Spleen (tissue), 13 donors: ENCODE measurements at places on chromosomes 1 and 21. TPM values are rescaled to one million over a fixed set of nuclear protein-coding genes. Genes with fewer than 3 reads are reported as not detected.

GRCh38 chr1:30108186-30108585 is 615.2 kb downstream of the MATN1 start:
- H3K4me3 ChIP-seq, result no peak overlapping the region
- H3K4me1 ChIP-seq, result no peaks in the 10 kb centered on the region
- H3K27me3 ChIP-seq, result peaks cover 27% of the 10 kb centered on the region
- no peak overlapping the region for H3K27ac ChIP-seq
- no peak for DNase-seq

GRCh38 chr1:58584082-58584895 is 7.2 kb upstream of the TACSTD2 start:
- H3K4me3 ChIP-seq, result no peak overlapping the region
- DNase-seq, result no peak
- peak overlapping the region; percentile 52 for H3K27ac ChIP-seq
- no peaks in the 10 kb centered on the region for H3K36me3 ChIP-seq
- H3K4me1 ChIP-seq, result peaks cover 21% of the 10 kb centered on the region

CCDC181 gene
- polyA plus RNA-seq, result not detected

DNA sequence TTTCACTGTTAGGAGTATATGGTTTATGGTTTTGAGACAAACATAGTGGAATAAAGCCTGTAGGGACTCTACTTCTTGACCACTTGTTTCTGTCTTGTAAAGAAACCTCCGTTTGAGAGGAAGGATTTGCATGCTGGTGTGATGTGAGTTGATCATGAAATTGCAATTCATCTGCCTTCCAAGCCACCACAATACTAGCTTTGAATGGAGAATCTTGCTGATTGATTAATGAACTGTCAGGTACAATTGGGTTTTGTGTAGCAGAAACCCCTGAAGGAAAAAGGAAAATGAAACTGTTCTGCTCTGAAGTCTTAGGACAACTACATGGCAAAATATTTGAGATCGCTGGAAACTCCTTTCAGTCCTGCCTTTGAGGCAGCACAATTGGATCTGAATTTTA is 90.7 kb downstream of the VPS13D start:
- H3K27me3 ChIP-seq, result no peaks in the 10 kb centered on the region
- H3K27ac ChIP-seq, result no peak overlapping the region

- no peak overlapping the region for H3K4me3 ChIP-seq
- H3K36me3 ChIP-seq, result no peaks in the 10 kb centered on the region
- no peak overlapping the region for H3K27ac ChIP-seq
- H3K4me1 ChIP-seq, result peaks cover 8% of the 10 kb centered on the region
- no peak for DNase-seq
- H3K27me3 ChIP-seq, result no peaks in the 10 kb centered on the region
Measured at GRCh38 chr1:20076710-20077461, 6.9 kb downstream of the PLA2G5 start.

GRCh38 chr1:73044241-73045036 is 762.1 kb upstream of the NEGR1 start:
- H3K27ac ChIP-seq, result no peak overlapping the region
- no peaks in the 10 kb centered on the region for H3K27me3 ChIP-seq
- H3K36me3 ChIP-seq, result no peaks in the 10 kb centered on the region
- H3K4me1 ChIP-seq, result no peaks in the 10 kb centered on the region
- H3K4me3 ChIP-seq, result no peak overlapping the region

DNA sequence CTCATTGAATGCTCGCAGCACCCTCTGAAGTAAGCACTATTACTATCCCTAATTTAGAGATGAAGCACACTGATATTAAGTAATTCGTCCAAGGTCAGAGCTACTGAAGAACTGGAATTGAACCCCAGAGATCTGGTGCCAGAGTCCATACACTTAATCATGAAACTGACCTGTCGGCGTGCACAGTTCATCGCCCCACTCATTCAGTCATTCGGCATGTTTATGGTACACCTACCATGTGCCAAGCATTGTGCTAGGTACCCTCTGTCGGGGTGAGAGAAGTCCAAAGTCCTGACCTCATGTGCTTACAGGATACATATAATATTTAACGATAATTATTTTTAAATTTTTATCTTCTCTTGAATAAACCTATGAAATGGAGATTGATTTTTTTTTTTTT is 5.6 kb upstream of the CENPS start:
- peaks cover 22% of the 10 kb centered on the region for H3K36me3 ChIP-seq
- H3K4me1 ChIP-seq, result no peaks in the 10 kb centered on the region
- H3K4me3 ChIP-seq, result no peak overlapping the region
- peak; percentile 10 for DNase-seq
- H3K27ac ChIP-seq, result no peak overlapping the region

DNA sequence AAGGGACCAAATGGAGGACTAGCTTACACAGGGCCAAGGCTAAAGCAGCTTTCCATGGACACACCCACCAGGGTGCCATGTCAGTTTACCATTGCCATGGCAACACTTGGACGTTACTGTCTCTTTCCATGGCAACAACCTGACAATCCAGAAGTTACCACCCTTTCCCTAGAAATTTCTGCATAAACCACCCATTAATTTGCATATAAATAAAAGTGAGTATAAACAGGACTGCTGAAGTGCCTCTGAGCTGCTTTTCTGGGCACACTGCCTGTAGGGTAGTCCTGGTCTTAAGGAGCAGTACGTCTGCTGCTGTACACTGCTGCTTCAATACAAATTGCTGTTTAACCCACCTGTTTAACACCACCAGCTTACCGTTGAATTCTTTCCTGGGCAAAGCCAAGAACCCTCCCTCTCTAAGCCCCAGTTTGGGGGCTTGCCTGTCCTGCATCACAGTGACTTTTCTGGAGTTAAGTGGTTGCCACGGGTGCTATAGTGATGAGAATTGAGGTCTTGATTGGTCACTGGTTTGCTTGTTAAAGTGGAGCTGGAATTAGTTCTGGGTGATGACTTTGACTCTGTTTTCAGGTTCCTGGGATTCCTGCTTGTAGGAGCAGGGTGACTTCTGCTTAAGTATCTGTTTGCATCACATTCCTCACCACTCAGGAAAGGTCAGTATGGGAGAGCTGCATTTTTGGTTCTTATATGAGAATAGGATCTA is 83.2 kb downstream of the CLDN17 start:
- no peak for DNase-seq
- H3K27me3 ChIP-seq, result no peaks in the 10 kb centered on the region
- H3K36me3 ChIP-seq, result no peaks in the 10 kb centered on the region
- H3K27ac ChIP-seq, result no peak overlapping the region
- no peak overlapping the region for H3K4me3 ChIP-seq

GRCh38 chr1:160216301-160216700 is 11.1 kb downstream of the PEA15 start:
- no peak overlapping the region for H3K27ac ChIP-seq
- H3K36me3 ChIP-seq, result peaks cover 99% of the 10 kb centered on the region
- no peaks in the 10 kb centered on the region for H3K27me3 ChIP-seq
- H3K4me3 ChIP-seq, result no peak overlapping the region

TNFRSF18 gene
- 7.2 TPM for polyA plus RNA-seq

KRTAP19-3 gene
- polyA plus RNA-seq, result not detected

DNA sequence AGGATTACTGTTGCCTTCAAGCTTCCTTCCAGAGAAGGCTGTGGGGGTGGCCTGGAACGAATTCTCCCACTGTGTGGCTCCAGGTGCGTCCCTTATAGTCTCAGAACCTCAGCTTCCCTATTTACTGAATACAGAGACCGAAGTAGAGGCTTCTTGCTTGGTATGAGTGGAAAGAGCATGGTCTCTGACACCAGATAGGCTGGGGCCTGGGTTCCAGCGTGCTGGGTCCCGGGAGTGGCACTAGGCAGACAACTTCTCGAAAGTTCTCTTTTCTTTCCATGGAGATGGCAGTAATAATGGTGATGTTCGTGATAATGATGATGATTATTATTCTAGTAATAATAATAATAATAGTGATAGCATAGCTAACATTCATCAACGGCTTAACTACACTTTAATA is 161.7 kb downstream of the PTPRU start:
- DNase-seq, result no peak
- H3K4me1 ChIP-seq, result no peaks in the 10 kb centered on the region
- H3K27me3 ChIP-seq, result no peaks in the 10 kb centered on the region
- no peaks in the 10 kb centered on the region for H3K36me3 ChIP-seq
- H3K27ac ChIP-seq, result no peak overlapping the region

DNA sequence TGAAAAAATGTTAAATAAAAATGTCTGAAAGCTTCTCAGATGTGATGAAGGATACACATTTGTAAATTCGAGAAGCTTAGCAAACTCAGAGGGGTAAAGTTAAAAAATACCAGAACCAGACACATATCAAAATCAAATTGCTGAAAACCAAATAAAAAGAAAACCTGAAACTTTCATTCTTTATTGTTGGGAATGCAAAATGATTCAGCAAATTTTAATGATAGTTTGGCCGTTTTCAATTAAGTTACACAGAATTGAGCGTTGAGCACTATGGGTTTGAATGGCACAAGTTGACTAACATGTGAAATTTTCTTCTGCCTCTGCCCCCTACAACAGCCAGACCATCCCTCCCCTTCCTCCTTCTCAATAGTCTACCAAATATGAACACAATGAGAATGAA is 33.5 kb upstream of the GRIK1 start:
- H3K27ac ChIP-seq, result no peak overlapping the region
- DNase-seq, result no peak
- H3K4me3 ChIP-seq, result no peak overlapping the region
- no peaks in the 10 kb centered on the region for H3K36me3 ChIP-seq
- no peaks in the 10 kb centered on the region for H3K27me3 ChIP-seq
- no peaks in the 10 kb centered on the region for H3K4me1 ChIP-seq

CRP gene
- polyA plus RNA-seq, result not detected

DNA sequence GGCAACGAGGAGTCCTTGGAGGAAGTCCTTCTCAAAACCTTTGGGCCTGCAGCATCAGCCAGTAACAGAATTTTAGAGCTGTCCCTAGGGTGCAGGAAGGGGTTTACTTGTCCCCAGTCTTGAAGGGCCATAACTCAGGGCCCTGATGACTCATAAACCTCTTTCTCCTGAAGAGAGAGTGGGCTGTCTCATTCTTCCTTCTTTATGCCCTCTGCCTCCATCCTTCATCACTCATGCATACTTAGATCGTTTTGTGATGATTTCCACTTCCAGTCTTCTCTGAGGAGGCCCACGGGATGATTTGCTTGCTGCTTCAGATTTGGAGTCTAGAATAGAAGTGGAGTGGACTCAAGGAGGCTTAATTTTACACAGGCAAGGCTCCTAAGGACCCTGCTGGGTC is 60.2 kb downstream of the NDUFS5 start:
- no peaks in the 10 kb centered on the region for H3K4me1 ChIP-seq
- H3K36me3 ChIP-seq, result no peaks in the 10 kb centered on the region
- no peak for DNase-seq
- H3K4me3 ChIP-seq, result no peak overlapping the region

- H3K36me3 ChIP-seq, result no peaks in the 10 kb centered on the region
- H3K27me3 ChIP-seq, result peaks cover 68% of the 10 kb centered on the region
- no peak overlapping the region for H3K27ac ChIP-seq
- peak overlapping the region; percentile 52 for H3K4me3 ChIP-seq
- DNase-seq, result peak; percentile 78
Measured at GRCh38 chr21:31873696-31874599, 1.1 kb downstream of the HUNK start.

CTH gene
- polyA plus RNA-seq, result 0.80 TPM

GRCh38 chr1:31470794-31471315 is 57.8 kb downstream of the SERINC2 start:
- H3K4me3 ChIP-seq, result no peak overlapping the region
- no peaks in the 10 kb centered on the region for H3K36me3 ChIP-seq
- H3K4me1 ChIP-seq, result no peaks in the 10 kb centered on the region

DNA sequence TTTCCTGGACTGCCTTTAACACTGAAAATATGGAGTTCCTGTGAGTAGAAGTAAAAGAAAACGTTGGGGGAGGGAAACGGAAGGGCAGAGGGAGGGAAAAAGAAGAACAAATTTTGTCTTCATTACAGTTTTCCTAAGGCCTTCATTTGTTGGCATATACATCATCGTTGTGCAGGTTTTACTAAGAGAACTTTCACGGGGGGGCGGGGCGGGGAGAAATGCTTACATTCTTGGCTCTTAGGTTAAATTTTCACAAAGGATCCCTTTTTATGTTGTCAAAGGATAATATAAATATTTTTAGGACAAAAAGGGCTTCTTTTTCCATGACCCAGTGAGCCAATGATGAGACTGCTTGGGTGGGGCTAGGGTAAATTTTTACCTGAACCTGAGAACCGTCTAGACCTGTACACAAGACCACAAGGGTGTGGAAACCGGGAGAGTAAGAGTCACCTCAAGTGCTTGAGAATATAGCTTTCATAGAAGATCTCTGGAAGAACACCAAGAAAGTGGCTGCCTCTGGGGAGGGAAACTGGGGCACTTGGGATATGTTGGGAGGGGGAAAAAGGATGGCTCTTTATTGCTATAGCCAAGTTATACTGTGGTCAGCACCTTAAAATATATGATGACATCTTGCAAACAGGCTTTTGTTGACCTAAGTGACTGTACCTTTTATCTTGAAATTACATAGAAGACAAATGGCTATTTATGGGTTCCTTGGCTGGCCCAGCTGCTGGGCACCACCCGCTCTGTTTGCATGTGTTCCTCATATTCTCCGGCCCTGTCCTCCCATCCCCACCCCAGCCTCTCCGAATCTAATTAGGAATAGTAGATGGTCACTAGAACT is 2.0 kb upstream of the UTP25 start:
- H3K4me3 ChIP-seq, result no peak overlapping the region
- DNase-seq, result no peak
- H3K4me1 ChIP-seq, result peaks cover 23% of the 10 kb centered on the region
- H3K27ac ChIP-seq, result no peak overlapping the region
- no peaks in the 10 kb centered on the region for H3K36me3 ChIP-seq

C8B gene
- not detected for polyA plus RNA-seq

DNA sequence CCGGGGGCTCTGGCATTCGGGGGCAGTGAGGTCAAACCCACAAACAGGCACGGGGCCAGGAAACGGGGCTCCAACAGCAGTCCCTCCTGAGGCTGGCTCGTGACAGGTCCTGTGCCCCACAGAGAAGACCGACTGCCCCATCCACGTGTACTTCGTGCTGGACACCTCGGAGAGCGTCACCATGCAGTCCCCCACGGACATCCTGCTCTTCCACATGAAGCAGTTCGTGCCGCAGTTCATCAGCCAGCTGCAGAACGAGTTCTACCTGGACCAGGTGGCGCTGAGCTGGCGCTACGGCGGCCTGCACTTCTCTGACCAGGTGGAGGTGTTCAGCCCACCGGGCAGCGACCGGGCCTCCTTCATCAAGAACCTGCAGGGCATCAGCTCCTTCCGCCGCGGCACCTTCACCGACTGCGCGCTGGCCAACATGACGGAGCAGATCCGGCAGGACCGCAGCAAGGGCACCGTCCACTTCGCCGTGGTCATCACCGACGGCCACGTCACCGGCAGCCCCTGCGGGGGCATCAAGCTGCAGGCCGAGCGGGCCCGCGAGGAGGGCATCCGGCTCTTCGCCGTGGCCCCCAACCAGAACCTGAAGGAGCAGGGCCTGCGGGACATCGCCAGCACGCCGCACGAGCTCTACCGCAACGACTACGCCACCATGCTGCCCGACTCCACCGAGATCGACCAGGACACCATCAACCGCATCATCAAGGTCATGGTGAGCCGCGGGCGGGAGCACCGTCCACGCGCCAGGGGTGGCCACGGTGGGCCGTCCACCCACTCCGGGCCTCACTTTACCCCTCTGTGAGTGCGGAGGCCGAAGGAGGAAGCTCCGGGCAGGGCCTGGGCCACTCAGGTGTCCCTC is 14.2 kb downstream of the COL6A2 start:
- H3K27me3 ChIP-seq, result no peaks in the 10 kb centered on the region
- H3K4me1 ChIP-seq, result peaks cover 6% of the 10 kb centered on the region
- H3K27ac ChIP-seq, result no peak overlapping the region
